ENCODE measurements at places on chromosomes 6 and 20. TPM values are rescaled to one million over a fixed set of nuclear protein-coding genes. Genes with fewer than 3 reads are reported as not detected.

DNA sequence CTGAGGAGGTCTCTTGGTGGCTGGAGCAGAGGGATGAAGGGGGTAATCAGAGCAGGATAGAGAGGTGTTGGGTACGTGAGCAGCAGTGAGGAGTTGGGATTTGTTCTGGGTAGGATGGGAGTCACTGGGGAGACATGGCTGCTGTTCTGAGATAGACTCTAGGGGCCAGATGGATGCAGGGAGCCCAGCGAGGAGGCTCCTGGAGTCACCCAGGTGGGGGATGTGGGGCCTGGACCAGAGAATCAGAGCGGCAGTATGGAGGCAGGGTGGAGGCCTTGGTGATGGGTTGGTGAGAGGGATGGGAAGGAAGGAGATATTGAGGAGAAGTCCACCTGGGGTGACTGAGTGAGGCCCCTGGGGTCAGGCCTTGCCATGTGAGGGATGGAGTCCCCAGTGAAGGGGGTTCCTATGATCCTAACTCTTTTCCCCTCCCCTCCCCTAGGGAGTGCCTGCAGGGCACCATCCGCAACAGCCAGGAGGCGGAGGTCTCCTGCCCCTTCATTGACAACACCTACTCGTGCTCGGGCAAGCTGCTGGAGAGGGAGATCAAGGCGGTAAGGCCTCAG is 13.7 kb downstream of the RBCK1 start:
- peak; percentile 3 for DNase-seq
- peaks cover 60% of the 10 kb centered on the region for H3K36me3 ChIP-seq
- H3K27me3 ChIP-seq, result no peaks in the 10 kb centered on the region
- H3K27ac ChIP-seq, result peak overlapping the region; percentile 26
- H3K4me1 ChIP-seq, result peaks cover 10% of the 10 kb centered on the region

GRCh38 chr6:149055195-149055899 is 262.2 kb upstream of the TAB2 start:
- DNase-seq, result no peak
- no peak overlapping the region for H3K27ac ChIP-seq
- H3K4me3 ChIP-seq, result no peak overlapping the region
- peaks cover 35% of the 10 kb centered on the region for H3K4me1 ChIP-seq
- no peaks in the 10 kb centered on the region for H3K27me3 ChIP-seq
- peaks cover 3% of the 10 kb centered on the region for H3K36me3 ChIP-seq

GRCh38 chr6:108145639-108146038 is 20.2 kb upstream of the NR2E1 start:
- peaks cover 36% of the 10 kb centered on the region for H3K27me3 ChIP-seq
- no peak overlapping the region for H3K27ac ChIP-seq
- H3K4me3 ChIP-seq, result no peak overlapping the region
- no peaks in the 10 kb centered on the region for H3K36me3 ChIP-seq
- DNase-seq, result no peak

GRCh38 chr6:25153079-25153478 is 126.1 kb upstream of the CARMIL1 start:
- H3K4me3 ChIP-seq, result no peak overlapping the region
- peaks cover 2% of the 10 kb centered on the region for H3K36me3 ChIP-seq
- no peak overlapping the region for H3K27ac ChIP-seq
- no peaks in the 10 kb centered on the region for H3K27me3 ChIP-seq

DNA sequence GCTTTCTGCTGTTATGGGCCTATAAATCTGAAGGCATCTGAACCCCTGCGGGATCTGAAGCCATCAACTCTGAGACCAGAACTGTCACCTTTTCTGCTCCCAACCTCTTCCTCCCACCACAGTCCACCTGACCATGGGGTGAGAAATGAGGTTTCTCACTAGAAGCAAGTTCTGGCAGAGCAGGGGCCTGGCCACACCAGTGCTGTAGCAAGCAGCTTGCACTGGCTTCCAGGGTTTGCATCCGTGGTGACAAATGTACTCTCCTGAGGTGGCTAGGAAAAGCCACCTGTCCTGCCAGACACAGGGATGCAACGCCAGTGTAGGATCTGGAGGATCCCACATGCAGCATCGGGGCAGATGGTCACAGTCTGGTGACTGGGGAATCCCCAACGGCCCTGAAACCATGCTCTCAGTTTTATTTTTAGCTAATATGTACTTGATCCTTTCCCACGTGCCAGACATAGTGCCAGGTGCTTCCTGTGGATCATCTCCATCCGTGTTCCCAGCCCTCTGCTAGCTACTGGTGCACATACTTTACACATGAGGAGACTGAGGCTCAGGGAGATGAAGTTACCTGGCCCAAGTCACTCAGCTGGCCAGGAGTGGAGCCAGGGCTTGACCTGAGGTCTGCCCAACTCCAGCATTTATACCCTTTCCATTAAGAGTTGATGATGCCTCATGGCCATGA is 122.1 kb upstream of the SPACA1 start:
- H3K27ac ChIP-seq, result no peak overlapping the region
- DNase-seq, result no peak
- H3K27me3 ChIP-seq, result peaks cover 4% of the 10 kb centered on the region

DNA sequence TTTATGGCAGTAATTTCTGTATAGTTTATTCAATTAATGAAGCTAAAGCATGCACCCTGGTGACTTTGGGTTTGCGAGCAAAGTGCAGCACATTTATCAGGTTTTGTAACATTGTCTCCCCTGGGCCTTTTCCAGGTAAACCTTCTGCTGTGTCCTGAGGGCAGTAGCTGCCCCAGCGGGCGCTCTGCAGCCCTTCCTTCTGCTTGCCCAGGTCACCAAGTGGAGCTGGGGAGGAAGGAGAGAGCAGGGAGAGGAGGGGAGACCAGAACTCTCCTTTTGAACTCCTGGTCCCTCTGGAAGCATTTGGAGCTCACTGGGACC is 145.6 kb downstream of the DLL1 start:
- peaks cover 44% of the 10 kb centered on the region for H3K4me1 ChIP-seq
- no peaks in the 10 kb centered on the region for H3K27me3 ChIP-seq
- H3K27ac ChIP-seq, result peak overlapping the region; percentile 52
- no peak for DNase-seq

GRCh38 chr6:64750910-64751309 is 956.1 kb downstream of the EYS start:
- H3K27ac ChIP-seq, result no peak overlapping the region
- H3K4me3 ChIP-seq, result no peak overlapping the region
- no peaks in the 10 kb centered on the region for H3K4me1 ChIP-seq
- H3K27me3 ChIP-seq, result no peaks in the 10 kb centered on the region
- DNase-seq, result no peak

The CYP39A1 gene
- not detected for total RNA-seq
